ENCODE measurements at places on chromosomes 5 and 9.

DNA sequence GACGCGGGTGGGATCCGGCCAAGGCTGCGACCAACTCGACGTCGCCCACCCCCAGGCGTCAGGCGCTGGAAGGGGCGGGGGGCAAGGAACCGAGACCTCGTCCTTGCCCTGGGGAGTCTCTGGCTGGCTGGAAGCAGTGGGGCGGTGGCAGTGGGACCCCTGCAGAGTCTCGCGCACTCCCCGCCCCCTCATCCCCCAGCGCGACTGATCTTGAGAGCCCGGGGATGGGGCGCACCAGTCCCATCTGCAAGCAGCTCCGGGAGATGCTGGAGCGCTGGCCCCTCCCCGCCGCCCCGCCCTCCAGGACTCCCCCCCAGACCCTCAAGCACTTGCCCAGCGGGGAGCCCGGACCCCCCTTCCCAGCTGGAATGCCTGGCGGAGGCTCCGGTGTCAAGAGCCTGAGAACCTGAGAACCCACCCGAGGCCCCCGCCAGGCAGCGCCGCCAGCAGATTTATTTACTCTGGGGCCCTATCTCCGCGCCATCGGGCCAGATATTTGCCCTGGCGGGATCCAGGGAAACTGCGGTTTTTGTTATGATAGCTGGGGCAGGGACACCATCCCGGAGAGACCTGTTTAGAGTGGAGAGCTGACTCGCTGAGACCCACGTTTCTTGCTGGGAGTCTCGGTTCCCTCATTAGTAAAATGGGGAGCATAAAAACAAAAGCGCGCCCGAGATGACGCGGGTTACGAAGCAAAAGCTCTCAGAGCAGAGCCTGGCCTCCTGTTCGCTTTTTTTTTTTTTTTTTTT lies 1.2 kb downstream of the PRRT1B start:
- DNase-seq = peak; percentile 40

GRCh38 chr9:70120834-70121510 lies 77.3 kb downstream of the MAMDC2 start:
- DNase-seq = peak; percentile 60

- no peak for DNase-seq
These were observed 2068.0 kb downstream of the MAT2B start for GRCh38 chr5:165573445-165573844.

- no peak for DNase-seq
These were observed 7.4 kb upstream of the SPDL1 start for GRCh38 chr5:169576181-169576598.

GRCh38 chr9:19180991-19181390 lies 49.5 kb upstream of the DENND4C start:
- DNase-seq = no peak

GRCh38 chr5:136424835-136425584 lies 59.7 kb upstream of the TRPC7 start:
- peak; percentile 76 for DNase-seq

DNA sequence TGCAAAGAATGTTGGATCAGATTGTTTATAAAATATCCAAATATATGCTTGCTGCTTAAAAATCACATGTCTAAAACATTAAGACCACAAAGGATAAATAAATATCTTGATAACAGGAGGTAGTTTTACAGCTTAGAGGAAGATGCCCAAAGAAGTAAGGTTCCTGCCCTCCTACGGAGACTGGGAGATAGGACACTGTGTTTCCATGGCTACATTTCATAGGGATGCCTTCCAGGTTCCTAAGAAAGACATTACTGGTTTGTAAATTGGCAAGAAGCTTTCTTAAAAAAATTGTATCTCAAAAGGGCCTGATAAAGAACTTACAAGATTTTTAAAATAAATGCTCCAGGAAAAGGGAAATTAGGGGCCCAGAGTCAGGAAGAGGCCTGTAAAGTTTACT lies 437.2 kb downstream of the HINT1 start:
- DNase-seq = no peak

GRCh38 chr5:102809033-102809432 lies 53.9 kb downstream of the PAM start:
- no peak for DNase-seq

DNA sequence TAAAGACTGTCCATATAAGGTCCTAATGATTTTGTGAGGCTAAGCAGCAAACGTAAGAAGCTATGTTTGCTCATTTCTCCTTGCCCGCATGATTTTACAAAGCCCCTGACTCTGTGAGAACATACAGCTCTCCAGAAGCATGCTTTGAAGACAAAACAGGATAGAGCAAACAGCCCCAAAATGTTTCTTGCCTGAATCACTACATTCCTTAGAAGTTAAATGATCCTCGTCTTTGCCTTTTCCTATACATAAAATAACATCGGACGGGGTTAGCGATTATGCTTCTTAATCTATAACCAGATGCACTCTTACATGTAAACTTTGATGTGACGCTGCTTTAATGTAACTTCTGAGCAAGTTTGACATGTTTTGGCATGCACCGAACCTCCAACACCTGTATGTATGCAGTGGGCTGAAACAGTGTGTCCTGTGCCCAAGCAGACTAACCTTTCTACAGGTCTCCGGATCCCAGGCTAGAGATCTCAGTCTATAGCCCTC lies 353.7 kb downstream of the CETN3 start:
- DNase-seq = no peak

DNA sequence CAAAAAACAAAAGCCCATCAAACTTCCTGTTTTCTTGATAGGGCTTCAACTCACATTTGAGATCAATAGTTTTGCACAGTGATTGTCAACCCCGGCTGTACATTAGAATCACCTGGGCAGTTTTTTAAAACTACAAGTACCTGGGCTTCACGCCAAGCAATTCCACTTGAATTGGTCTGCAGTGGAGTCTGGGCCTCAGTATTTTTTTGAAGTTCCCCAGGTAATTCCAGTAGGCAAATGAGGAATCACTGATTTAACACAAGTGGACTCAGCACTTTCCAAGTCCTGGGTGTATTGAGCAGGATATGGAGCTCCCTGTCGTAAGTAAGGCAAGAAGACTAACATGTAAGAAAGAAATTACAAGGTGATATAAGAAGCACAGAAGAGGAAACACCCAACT lies 14.8 kb upstream of the SMIM15 start:
- DNase-seq = no peak

DNA sequence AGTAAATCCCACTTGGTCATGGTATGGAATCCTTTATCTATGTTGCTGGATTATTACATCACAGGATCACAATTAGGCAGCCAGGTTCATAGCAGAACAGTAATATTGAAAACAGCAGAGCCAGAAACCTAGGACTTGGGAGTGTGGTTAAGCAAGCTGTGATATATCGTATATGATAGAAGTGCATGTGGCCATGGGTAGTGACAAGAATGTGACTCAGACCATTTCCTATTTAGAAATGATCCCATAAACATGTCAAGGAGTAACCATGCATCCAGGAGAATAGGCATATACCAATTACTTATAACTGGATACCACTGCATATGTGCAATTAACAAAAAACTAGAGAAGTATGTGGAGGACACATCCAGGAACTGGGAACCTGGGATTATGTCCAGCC lies 31.2 kb downstream of the AMBP start:
- no peak for DNase-seq

Data from femur (tissue), 1 donor.